IMR-90 (cell line): ENCODE measurements at places on chromosomes 13 and 19.

DNA sequence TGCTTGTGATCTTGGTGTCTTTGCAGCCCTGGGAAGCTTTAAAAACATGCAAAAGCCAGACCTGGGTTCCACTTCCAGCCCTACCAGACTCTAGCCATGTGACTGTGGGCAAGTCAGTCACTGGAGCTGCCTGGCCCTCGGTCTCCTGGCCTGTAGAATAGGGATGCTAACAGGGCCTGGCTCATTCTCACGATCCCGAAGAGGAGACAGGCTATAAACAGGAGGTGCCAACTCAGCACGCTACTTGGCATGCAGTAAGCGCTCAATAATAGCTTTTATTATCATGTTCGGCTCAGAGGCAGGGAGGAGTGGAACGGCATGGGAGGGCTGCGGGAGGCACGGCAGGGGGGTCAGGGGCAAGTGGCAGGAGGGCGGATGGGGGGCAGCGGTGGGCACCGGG is 1.7 kb downstream of the CTXN1 start:
- H3K4me3 ChIP-seq: no peak overlapping the region
- peaks cover 7% of the 10 kb centered on the region; the same call in 1 of the 2 replicates for H3K36me3 ChIP-seq
- H3K27ac ChIP-seq: no peak overlapping the region

DNA sequence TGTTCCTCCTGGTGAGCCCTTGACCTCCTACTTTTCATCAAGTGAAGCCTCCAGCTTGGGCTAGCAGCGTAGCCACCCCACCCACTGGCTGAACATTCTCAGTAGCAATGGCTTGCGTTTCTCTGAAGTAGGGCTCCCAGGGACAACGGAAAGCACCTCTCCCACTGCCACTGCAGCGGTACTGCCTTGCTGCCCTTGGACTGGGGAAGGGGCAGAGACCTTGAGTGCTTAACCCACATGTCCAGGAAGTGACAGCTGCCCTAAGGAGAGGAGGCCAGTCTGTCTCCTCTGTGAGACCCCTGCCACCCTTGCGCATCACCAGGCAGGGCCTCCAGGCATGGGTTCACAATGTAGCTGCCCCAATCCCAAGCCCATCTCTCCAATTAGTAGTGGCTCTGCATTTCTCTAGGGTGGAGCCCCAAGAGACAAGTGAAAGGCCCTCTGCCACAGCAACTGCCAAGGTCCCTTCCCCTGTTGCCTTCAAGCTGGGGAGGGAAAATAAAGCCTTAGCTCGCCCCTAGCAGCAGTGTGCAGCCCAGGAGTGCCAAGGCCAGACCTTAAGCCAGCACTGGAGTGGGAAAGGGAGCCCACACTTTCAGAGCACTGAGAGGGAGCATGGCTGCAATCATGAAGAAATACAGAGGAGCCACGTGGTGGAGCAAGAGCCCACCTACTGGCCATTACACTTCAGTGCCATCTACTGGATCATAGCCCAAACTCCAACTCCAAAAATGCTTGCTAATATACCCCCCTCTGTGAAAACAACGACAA is 175.9 kb upstream of the TRPC4 start:
- no peak overlapping the region for H3K27ac ChIP-seq
- no peaks in the 10 kb centered on the region for H3K4me1 ChIP-seq
- peak; percentile 33 for DNase-seq
- no peaks in the 10 kb centered on the region for H3K36me3 ChIP-seq
- no peaks in the 10 kb centered on the region for H3K27me3 ChIP-seq
- no peak overlapping the region for H3K4me3 ChIP-seq

- H3K36me3 ChIP-seq: no peaks in the 10 kb centered on the region
- no peaks in the 10 kb centered on the region for H3K27me3 ChIP-seq
- no peaks in the 10 kb centered on the region; the same call in 1 of the 2 replicates for H3K4me1 ChIP-seq
- peak; percentile 85 for DNase-seq
- no peak overlapping the region for H3K4me3 ChIP-seq
Measured at GRCh38 chr13:85586422-85586831, 212.8 kb downstream of the SLITRK6 start.

DNA sequence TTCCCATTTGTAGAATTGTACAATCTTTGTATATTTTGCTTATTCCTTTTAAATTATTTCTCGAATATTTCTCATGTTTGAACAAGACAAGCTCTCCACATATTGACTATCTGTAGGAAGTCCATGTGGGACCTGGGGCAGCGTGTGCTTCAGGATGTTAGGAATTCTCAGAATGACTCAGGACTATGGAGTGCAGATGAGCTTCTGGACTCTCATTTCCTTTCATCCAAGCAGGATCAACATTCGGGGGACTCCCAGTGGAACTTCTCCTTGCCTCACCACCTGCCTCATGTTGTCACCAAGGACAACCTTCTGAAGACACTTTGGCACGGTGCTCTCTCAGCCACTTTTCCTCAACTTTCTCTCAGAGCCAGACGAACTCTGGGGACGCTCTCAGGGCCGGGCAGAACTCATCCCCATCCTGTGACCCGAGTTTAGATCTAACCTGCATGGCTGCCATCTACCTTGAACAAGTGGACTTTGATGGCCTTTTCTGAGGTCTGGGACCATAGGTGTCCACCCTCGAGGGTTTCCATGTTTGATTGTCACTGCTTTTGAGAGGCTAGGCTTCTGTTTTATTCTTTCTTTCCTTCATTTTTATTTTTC is 441.7 kb downstream of the IRS2 start:
- no peaks in the 10 kb centered on the region for H3K27me3 ChIP-seq
- peaks cover 13% of the 10 kb centered on the region for H3K4me1 ChIP-seq
- peak overlapping the region; percentile 69 for H3K27ac ChIP-seq
- H3K36me3 ChIP-seq: no peaks in the 10 kb centered on the region
- DNase-seq: peak; percentile 82

GRCh38 chr13:44410328-44410859 is 36.8 kb downstream of the SERP2 start:
- H3K27me3 ChIP-seq: peaks cover 7% of the 10 kb centered on the region
- no peak overlapping the region for H3K4me3 ChIP-seq
- DNase-seq: no peak
- H3K36me3 ChIP-seq: no peaks in the 10 kb centered on the region

DNA sequence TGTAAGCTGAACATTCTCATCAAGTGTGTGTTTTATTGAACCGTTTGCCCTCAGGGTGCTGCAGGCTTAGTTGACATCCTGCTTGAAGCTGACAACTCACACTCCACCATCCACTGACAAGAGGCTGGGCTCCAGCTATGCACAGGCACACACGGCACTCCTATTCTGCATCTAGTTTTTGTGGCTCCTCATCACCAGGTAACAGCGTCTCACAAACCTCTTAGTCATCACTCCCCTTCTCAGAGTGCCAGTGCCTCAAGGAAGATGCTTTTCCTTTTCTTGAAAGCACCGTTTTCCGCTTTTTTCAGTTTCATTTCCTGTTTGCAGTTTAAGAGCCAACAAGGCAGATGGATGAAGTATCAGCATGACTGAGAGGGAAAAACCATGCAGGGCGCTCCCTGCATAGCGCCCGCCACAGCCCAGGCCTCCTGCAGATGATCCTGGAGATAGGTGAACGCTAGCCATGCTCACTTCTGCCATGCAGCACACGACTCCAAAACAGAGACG is 491.2 kb downstream of the COG6 start:
- no peak overlapping the region for H3K4me3 ChIP-seq
- no peak overlapping the region for H3K27ac ChIP-seq
- no peaks in the 10 kb centered on the region for H3K27me3 ChIP-seq
- no peaks in the 10 kb centered on the region for H3K36me3 ChIP-seq
- H3K4me1 ChIP-seq: no peaks in the 10 kb centered on the region
